ENCODE measurements at places on chromosomes 2 and 18.
A peak's percentile ranks its signal among the peaks of the same experiment; 100 is the strongest.

- peak; percentile 35 for DNase-seq
These were observed 40.1 kb downstream of the TMEM17 start for GRCh38 chr2:62465741-62466502.

GRCh38 chr2:129069875-129070594, 751.4 kb upstream of the HS6ST1 start:
- no peak for DNase-seq

DNA sequence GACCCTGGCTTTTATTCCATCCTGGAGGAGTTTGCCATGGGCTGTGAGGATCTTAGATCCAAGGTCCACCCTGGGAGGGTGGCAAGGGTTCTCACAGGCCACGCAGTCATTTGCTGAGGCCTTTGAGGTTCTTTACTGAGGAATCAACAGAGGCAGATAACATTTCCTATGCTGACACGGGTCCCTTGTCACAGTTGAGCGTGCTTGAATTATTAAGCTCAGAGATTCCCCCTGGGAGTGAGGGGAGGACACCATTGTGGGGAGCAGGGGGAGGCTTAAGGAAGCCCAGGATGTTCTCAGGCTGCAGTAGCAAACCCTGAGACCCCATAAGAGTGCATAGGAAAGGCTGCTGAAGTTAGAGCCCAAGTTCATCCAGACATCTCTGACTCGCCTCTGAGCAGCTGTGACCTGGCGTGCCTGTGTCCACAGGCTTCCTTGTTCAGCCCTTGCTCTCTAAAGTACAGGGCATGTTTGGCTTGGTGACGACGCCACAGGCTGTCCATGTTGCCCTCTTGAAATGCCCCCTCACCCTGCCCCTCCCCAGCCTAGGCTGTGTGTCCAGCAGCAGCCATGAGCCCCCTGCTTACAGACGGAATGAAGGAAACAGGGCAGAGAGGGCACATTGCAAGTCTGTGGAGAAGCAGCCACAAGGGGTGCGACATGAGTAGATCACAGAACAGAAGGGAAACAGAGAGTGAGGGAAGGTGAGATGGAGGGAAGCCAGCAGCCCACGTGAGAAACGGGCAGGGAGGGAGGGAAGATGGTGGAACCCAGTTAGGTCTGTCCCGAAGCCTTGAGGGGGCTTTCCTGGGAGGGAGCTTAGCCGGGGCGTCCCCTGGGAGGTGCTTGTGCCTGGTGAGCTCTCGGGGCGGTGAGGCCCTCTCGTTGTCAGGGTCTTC, 34.0 kb downstream of the NAPG start:
- DNase-seq = no peak

GRCh38 chr2:175571078-175571653, 389.7 kb upstream of the ATP5MC3 start:
- no peak for DNase-seq

- no peak for DNase-seq
These were observed 67.9 kb downstream of the COL6A3 start for GRCh38 chr2:237345891-237346640.

GRCh38 chr18:6079406-6079805, 184.1 kb upstream of the TMEM200C start:
- no peak for DNase-seq

DNA sequence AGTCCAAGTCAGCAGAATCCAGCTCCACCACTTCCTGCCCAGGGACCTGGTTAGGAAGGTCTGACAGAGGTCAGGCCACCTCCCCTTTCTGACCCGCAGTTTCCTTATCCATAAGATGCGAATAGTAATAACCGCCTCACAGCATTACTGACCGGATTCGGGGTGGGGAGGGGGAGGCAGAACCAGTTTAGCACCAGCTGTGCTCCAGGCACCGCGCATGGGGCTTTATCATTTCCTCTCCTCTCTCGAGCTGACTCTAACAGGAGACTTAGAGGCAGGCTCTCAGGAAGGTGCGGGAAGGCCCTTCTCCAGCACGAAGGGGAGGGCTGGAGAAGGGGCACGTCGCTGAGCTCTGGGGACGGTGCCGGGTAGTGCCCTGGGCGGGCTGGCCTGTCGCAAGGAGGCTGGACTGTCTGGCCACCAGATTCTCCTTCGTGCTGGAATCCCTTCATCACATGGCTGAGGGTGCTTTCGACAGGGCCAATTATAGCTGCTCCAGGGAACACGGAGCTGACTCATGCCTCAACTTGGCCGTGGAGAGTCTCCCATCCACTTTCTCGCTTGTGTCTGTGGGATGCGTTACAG, 5.7 kb downstream of the EHD3 start:
- no peak for DNase-seq

All from KBM-7 (cell line).